ENCODE measurements at places on chromosomes 2 and 18.

DNA sequence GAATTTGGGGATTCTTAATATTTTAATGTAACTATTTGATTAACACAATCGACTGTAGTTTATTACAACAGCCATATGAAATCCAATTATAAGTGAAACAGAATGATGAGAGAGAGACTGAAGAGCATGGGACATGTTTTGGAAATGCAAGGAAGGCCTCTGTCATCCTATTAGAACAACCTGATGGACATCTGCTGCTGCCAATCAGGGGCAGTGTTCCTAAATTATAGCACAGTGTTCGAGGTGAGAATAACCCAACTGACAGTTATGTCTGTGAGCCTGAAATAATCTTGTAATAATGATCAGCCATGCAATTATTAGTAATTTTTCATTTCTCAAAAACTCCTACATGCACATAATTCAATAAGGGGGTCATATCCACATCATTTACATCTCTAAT is 73.6 kb downstream of the CCDC141 start:
- DNase-seq: no peak

DNA sequence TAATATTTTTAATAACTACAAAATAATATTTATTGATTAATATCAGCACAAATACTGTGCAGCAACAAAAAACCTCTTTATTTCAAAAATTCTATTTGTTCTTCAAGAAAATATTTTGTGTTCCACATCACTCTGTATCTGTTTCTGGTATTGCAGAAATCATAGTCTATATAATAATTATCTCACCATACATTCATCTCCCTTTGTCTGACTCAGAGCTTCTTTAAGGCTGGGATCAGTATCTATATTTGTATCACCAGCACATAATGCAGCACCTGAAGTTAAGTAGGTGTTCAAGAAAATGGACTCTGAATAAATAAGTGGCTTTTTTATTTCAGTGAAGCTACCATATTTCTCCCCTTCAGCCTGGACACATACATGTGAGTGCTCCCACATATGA is 1.6 kb upstream of the MARCHF4 start:
- DNase-seq: no peak

GRCh38 chr2:30359644-30360167 is 87.3 kb upstream of the LCLAT1 start:
- DNase-seq: no peak

- DNase-seq: no peak
Observed at GRCh38 chr18:35707247-35707646, 125.7 kb downstream of the GALNT1 start.

- no peak for DNase-seq
Observed at GRCh38 chr18:50275503-50276036, 5.8 kb downstream of the MBD1 start.

GRCh38 chr2:241817126-241817820 is 8.3 kb downstream of the NEU4 start:
- DNase-seq: no peak

DNA sequence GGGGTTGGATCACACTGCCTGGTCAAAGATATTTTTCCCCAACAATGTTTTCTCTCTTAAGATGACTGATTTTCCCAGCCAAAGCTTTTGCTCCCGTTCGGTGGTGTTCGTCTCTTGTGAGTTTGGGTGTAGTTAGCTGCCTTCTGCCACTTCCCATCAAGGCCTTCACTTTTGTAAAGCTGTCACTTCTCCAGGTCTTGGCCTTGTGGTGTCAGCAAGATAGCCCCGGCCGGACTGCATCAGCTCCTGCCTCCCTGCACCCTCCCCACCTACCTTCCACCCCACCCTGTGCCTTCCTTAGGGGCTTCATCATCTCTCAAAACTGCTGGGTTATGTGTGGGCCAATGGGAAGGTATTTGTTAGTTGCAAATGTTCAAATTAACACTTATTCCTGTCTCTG is 228.9 kb downstream of the BCL11A start:
- DNase-seq: no peak

DNA sequence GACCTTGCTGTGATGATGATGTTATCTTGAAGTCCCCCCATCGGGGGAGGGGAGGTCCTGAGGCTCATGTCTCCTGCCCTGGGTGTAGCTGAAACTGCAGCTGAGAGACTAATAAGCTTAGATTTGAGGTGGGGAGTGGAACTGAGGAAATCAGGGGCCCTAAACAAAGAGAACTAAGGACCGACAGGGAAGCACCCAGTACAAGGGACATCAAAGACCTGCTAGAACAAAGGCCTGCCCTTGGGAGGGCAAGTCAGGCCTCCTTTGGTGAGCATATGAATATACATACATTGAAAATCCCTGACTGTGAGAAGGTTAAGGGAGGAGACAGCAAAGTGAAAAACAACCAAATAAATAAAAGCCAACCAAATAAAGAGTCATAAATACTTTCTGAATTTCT is 1132.5 kb upstream of the CELF4 start:
- DNase-seq: no peak

DNA sequence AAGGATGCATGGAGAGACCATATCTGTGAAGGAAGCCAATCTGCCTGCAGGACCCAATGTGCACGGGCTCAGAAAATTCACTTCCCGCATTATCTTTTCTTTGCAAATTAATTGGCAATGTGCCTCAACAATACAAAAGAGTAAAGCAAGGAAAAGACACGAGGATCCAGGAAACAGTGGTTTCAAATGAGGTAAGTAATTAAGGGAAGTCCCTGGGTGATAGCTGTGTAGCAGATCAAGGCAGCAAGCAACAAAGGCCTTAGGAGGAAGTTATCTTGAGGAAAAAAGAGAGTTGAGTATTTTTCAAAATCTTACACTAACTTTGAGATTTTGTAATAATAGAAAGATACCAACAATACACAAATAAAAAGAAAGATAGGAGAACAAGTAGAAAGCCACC is 44.3 kb upstream of the TGIF1 start:
- no peak for DNase-seq

DNA sequence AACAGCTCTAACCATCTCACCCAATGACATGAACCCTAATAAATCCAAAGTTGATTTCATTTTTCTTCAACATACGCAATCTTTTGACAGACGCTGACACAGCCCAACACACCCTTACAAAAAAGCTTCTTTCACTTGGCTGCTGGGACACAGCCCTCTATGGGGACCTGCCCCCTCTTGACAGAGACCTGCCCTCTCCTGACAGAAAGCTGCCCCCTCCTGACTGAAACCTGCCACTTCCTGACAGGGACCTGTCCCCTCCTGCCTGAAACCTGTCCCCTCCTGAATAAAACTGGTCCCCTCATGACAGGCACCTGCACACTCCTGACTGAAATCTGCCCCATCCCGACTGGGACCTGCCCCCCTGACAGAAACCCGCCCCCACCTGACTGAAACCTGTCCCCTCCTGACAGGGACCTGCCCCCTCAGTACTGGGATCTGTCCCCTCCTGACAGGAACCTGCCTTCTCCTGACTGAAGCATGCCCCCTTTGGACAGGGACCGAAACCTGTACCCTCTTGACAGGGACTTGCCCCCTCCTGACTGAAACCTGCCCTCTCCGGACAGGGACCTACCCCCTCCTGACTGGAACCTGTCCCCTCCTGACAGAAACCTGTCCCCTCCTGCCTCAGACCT is 87.9 kb downstream of the PXDN start:
- no peak for DNase-seq

DNA sequence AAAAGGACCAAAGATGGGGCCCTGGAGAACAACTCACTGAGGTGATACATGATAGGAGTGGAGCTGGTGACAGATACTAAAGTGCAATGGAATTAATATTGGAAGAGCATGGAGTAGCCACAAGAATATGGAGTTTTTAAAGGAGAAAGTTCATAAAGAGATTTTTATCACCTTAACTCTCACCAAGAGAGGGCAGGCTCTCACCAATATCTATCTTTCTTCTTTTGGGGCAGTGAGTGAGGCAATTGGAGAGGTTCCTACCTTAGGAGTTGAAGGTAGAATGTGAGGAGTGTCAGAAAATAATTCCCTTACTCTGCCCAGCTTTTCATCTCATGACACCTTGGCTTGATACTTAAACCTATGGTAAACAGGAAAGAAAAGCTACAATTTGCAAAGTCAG is 233.7 kb upstream of the CWC22 start:
- DNase-seq: no peak

DNA sequence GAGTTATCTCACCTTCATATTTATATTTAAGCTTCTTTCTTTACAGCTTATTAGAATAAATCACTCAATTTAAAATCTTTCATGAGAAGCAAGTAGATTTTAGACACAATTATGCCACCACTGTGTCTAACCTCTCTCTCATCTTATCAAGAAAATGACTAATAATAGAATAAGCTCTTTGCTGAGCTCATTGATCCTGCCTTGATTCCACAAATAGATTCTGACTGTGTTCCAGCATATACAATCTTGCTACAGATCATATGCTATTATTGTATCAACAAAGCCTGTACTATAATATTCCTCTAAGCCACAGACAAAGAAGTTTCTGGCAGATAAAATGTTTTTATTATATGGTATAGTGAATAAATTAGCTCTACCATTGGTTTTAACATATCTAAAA is 168.7 kb upstream of the GULP1 start:
- DNase-seq: no peak

DNA sequence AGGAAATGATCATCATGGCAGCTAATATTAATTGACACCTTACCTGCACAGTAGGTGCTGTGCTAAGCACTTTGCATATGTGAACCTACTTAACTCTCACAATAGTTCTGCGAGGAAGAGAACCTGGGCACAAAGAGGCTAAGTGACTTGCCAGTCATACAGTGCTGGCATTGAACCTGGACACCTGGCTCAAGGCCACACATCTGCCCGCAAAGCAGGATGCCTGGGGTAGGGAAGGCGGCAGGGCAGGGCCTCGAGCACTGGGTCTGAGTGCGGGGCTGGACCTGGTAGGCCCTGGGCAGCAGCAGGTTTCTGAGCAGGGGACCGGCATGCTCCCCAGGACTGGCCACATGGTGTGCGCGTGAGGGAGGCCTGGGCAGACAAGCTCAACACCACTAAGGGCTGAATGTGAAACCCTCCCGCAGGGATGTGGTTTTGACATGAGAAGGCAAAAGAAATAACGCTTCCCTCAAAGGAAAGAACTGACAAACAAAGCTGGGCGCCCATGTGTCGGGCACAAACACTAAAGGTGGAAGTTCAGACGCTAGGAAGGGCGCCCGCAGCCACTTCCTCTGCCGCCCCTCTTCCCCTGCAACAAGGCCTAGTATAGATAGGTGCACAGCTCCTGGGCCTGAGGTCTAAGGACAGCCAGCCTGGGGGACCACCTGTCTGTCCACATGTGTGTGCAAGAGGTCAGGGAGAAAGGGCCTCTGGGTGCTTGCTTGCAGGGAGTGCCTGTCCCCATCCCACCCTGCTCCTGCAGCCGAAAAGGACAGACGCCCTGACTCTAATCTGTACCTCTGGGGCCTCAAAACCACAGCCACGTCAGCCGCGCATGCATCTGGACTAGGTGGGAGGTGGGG is 92.5 kb downstream of the ZFP36L2 start:
- DNase-seq: no peak

DNA sequence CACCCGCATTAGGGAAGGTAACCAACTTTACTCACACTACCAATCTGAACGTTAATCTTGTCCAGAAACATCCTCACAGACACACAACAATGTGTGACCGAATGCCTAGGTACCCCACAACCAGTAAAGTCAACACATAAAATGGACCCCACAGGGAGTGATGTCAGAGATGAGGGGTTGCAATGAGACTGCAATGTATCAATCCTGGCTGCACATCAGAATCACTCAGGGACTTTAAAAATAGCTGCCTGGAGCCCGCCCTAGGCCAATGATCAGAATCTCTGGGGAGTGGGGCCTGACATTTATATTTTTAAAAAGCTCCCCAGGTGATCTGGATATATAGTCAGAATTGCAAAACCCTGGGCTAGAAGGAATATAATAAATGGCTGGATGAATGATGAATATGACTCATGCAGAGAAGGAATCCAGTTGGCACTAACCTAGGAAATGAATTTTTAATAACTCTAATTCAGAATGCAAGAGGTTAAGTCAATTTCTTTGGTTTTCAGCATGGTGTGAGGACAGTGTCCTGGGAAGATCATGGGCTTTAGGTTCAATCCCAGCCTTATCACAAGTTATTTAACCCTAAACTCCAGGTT is 92.8 kb downstream of the COLEC12 start:
- no peak for DNase-seq

DNA sequence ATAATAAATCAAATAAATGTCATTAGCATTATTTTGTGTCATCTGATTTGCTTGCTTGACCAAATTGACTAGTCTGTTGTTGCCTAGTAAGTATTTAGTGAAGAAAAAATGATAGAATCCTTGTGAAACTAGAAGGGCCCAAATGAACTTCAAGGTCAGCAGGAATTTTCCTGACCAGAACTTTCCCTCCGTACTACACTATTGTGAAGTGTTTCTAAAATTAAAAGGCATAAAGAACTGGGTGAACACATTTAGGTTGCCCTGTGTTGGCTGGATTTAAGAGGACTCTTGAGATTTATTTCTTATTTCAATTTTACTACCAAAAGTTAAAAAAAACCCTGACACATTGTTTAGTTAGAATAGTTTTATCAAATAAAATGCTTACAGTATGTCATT is 142.6 kb downstream of the CCDC85A start:
- no peak for DNase-seq

- no peak for DNase-seq
Observed at GRCh38 chr2:27303093-27304025, 4.9 kb downstream of the UCN start.

DNA sequence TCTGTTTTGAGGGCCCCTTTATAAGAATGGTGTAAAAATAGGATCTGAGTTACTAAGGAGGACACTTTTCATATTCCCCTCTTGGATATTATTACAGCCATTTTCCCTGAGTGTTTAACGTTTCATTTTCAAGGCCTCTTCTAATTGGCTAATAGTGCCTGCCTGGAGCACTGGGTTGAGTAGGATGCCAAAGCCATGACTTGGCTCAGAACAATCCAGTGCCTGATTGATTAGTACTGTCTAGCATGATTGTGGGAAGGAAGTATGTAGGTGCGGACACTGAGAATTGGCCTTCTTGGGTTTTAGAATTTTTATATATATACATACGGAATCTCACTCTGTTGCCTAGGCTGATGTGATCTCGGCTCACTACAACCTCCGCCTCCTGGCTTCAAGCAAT is 66.1 kb downstream of the NAB1 start:
- no peak for DNase-seq

- DNase-seq: no peak
Observed at GRCh38 chr18:45254709-45255082, 360.6 kb upstream of the SLC14A2 start.

DNA sequence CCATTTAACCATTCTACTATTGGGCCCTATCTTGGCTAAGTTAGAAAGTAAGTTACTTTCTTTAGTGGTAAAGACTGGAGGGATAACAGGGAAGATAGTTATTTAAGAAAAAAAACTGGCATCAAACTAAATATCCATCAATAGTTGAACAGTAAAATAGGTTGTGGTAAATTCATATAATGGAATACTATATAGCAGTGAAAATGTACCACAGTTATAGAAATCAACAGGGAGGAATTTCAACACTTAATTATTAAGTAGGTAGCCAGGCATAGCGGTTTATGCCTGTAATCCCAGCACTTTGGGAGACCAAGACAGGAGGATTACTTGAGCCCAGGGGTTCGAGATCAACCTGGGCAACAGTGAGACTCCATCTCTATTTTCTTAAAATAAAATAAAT is 3.1 kb upstream of the SPAST start:
- no peak for DNase-seq

All from AG04450 (cell line).